ENCODE measurements at places on chromosomes 3 and 15.

- no peaks in the 10 kb centered on the region for H3K27me3 ChIP-seq
- H3K27ac ChIP-seq, result no peak overlapping the region
- no peak overlapping the region for H3K4me3 ChIP-seq
- no peaks in the 10 kb centered on the region for H3K36me3 ChIP-seq
- no peak for DNase-seq
- peaks cover 12% of the 10 kb centered on the region for H3K4me1 ChIP-seq
Measured at GRCh38 chr3:150170852-150171520, 200.3 kb upstream of the PFN2 start.

DNA sequence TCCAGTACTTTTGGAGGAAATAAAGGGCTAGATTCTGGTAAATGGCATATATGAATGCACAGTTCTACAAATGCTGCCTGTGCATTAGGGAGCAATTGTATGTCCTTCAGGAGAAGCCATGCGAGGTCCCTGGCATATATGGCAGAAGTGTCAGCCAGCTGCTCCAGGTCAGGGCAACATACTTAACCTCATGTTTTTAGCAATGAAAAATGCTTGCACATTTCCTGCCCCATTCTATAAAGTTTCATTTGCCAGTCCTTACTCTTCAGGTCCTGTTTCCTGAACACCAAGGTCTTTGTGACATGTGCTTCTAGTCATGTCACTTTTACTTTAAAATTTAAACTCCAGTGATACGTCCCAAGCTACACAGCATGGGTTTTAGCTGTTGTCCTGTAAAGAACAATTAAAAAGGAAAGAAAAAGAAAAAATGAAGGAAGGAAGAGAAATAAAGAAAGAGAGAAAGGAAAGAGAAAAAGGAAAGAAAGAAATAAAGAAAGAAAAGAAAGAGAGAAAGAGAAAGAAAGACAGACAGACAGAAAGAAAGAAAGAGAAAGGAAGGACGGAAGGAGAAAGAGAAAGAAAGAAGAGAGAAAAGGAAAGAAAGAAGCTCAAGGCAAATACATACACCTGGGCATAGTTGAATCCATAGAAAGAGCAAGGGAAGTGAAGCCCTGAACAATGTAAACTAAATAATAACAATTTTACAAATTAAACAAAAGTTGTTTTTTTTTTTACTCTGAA lies 20.1 kb upstream of the PTX3 start:
- no peak overlapping the region for H3K27ac ChIP-seq
- no peak for DNase-seq
- H3K4me3 ChIP-seq, result no peak overlapping the region
- H3K4me1 ChIP-seq, result no peaks in the 10 kb centered on the region
- no peaks in the 10 kb centered on the region for H3K36me3 ChIP-seq
- H3K27me3 ChIP-seq, result no peaks in the 10 kb centered on the region

GRCh38 chr3:65483480-65483879 lies 555.2 kb downstream of the MAGI1 start:
- peak; percentile 88 for DNase-seq
- peak overlapping the region; percentile 58 for H3K27ac ChIP-seq
- H3K27me3 ChIP-seq, result no peaks in the 10 kb centered on the region
- H3K36me3 ChIP-seq, result no peaks in the 10 kb centered on the region
- H3K4me1 ChIP-seq, result peaks cover 45% of the 10 kb centered on the region

DNA sequence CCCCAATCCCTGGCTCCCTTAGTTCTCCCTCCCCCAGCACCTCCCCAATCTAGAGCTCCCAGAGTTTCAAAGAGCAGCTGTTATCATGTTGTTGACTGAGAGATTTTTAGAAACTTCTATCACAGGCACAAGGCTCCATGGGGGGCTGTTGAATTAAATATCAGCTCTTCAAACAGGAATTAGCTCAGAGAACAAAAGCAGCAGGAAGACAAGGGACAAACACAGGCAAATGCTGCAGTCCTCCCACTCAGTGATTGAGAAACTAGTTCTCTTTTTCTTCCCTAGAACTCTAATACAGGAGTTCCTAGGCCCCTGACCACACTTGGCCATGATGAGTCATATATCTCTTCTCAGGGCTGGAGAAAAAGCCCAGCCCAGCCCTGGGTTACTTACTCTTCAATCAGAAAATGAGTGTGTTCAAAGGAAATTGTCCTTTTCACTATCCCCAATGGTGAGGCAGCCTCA lies 262.1 kb downstream of the IGSF11 start:
- DNase-seq, result no peak
- no peaks in the 10 kb centered on the region for H3K27me3 ChIP-seq
- no peak overlapping the region for H3K27ac ChIP-seq
- no peaks in the 10 kb centered on the region for H3K36me3 ChIP-seq
- H3K4me3 ChIP-seq, result no peak overlapping the region

GRCh38 chr3:196948442-196949284 lies 6.3 kb upstream of the NCBP2 start:
- no peaks in the 10 kb centered on the region for H3K36me3 ChIP-seq
- H3K27ac ChIP-seq, result no peak overlapping the region
- H3K4me3 ChIP-seq, result no peak overlapping the region
- no peaks in the 10 kb centered on the region for H3K27me3 ChIP-seq
- DNase-seq, result no peak
- peaks cover 4% of the 10 kb centered on the region for H3K4me1 ChIP-seq

DNA sequence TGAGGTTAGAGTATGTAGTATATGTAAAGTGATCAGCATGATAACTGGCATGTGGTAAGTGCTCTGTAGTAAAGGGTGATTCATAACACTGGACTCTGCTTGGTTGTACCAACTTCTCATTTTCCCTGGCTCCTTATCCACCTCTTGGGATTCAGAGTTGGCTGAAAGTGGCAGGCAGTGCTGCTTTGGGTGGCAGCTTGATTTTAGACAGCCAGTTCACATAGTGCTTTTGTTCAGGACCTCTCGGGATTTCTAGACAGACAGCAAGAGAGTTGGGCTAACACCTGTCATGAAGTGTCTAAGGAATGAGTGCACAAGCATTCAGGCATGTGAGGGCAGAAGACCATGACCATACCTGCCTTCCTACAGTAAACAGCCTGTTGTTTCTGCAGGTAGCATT lies 69.0 kb downstream of the RBM6 start:
- H3K36me3 ChIP-seq, result no peaks in the 10 kb centered on the region
- peak; percentile 46 for DNase-seq
- no peak overlapping the region for H3K4me3 ChIP-seq
- H3K4me1 ChIP-seq, result no peaks in the 10 kb centered on the region

DNA sequence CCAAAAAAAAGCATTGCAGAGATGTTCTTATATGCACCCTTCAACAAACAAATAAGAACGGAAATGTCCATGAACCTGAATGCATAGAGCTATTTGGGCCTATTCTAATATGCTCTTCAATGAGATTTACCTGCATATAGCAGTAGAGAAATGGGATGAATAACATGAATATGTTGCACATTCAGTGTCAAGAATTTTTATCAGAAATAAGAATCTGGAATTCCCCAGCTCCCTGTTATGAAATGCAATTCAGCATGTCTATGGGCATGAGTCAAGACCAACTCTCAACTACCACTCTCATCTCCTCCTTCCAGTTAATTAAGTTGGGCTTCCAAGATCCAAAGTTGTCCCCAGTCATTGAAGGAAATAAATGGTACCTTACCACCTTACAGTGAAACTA lies 133.7 kb upstream of the ALCAM start:
- no peaks in the 10 kb centered on the region for H3K36me3 ChIP-seq
- H3K27ac ChIP-seq, result no peak overlapping the region
- H3K27me3 ChIP-seq, result no peaks in the 10 kb centered on the region
- DNase-seq, result no peak
- no peak overlapping the region for H3K4me3 ChIP-seq

DNA sequence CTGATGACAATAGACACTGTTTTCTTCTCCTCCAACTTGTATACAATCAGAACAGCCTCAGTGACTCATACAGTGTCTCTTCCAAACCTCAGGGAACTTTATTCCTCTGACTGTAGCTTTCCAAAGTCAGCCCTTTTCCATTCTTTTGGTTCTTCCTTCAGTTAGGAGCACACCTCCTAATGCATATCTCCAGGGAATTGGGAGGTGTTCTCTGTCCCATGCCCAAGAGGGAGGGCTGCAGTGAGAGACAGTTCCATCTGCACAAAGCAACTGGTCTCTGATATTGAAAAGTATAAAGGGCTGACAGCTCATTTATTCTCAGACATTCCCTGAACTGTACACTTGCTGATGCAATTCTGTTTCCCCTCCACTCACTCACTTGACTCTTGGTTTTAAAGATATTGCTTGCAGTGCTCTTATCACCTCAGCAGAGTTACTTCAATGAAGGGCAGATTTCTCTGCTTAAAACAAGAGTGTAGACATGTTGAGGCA lies 337.8 kb upstream of the TBC1D5 start:
- H3K27ac ChIP-seq, result no peak overlapping the region
- no peaks in the 10 kb centered on the region for H3K4me1 ChIP-seq
- no peak for DNase-seq

- peak; percentile 2 for DNase-seq
- H3K36me3 ChIP-seq, result no peaks in the 10 kb centered on the region
- no peaks in the 10 kb centered on the region for H3K4me1 ChIP-seq
- H3K4me3 ChIP-seq, result no peak overlapping the region
- no peak overlapping the region for H3K27ac ChIP-seq
Measured at GRCh38 chr3:152737021-152737908, 97.7 kb upstream of the P2RY1 start.

DNA sequence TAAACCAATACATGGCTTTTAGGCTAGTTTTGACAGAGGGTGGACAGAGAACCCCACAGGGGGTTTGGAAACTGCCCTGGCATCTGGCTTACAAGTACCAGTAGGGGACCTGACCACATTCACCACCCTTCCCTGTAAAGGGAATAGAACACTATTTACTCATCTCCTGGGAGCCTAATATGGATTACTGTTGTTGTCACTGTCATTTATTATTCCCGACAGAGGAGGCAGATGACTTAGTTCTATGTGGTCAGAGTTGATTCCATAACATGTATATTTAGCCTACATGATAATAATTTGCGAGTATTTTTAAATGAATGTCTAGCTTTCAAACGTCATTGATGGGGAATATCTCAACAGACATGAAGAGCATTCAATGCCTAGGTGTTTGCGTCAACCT lies 15.9 kb downstream of the ZBTB38 start:
- peak overlapping the region; percentile 69 for H3K27ac ChIP-seq
- peaks cover 56% of the 10 kb centered on the region for H3K4me1 ChIP-seq
- no peaks in the 10 kb centered on the region for H3K36me3 ChIP-seq
- no peaks in the 10 kb centered on the region for H3K27me3 ChIP-seq
- no peak overlapping the region for H3K4me3 ChIP-seq

DNA sequence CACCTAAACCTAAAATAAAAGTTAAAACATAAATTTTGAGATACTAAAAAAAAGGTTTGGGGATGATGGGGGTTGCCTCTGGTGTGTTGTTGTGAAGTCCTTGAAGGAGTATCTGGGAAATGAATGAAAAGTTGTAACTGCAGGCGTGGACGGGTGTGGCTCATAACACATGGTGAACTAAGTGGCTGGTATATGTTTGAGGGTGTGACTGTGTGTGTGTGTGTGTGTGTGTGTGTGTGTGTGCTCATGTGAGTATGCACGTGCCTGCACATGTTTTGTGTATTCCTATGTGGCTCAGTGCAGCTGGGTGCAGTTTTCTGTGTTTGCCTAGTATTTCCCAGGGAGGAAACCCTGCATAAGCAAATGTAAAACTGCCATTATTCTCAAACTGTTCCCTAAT lies 229.9 kb upstream of the TRIM42 start:
- H3K4me3 ChIP-seq, result no peak overlapping the region
- no peaks in the 10 kb centered on the region for H3K27me3 ChIP-seq
- H3K27ac ChIP-seq, result no peak overlapping the region
- H3K36me3 ChIP-seq, result no peaks in the 10 kb centered on the region

- H3K27ac ChIP-seq, result no peak overlapping the region
- H3K36me3 ChIP-seq, result no peaks in the 10 kb centered on the region
- H3K4me3 ChIP-seq, result no peak overlapping the region
- no peaks in the 10 kb centered on the region for H3K4me1 ChIP-seq
Measured at GRCh38 chr3:58679974-58680666, 13.5 kb upstream of the FAM3D start.

- peaks cover 78% of the 10 kb centered on the region for H3K4me1 ChIP-seq
- DNase-seq, result peak; percentile 89
- peak overlapping the region; percentile 87 for H3K27ac ChIP-seq
- H3K36me3 ChIP-seq, result no peaks in the 10 kb centered on the region
Measured at GRCh38 chr3:42746455-42747450, 26.3 kb downstream of the CCDC13 start.

- H3K4me3 ChIP-seq, result no peak overlapping the region
- H3K4me1 ChIP-seq, result peaks cover 5% of the 10 kb centered on the region
- peaks cover 32% of the 10 kb centered on the region for H3K36me3 ChIP-seq
- H3K27ac ChIP-seq, result no peak overlapping the region
Measured at GRCh38 chr15:63668601-63669000, 71.4 kb downstream of the FBXL22 start.

DNA sequence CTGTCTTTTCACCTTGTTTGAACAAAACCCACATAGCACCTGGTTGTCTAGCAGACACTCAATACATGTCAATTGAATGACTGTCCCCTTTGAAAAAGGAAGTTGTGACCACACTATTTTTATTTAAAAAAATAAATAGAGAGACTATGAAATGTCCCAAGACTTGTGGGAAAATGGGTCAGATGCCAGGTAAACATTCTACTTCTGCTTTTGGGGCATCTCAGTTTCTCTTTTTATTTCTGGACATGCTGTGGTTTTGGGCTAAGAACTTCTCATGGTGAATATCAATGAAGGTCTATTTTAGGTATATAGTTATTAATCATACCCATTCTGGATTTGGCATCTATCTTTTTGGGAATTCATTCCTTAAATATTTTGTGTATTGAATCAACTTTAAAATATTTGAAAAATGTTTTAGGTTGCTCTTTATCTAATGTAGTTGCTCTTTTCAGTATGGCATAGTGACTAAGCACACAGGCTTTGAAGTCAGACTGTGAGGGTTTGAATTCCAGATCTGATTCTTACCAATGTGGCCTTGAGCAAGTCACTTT lies 4.4 kb downstream of the TMEM45A start:
- peaks cover under 1% of the 10 kb centered on the region for H3K4me1 ChIP-seq
- no peak for DNase-seq
- H3K4me3 ChIP-seq, result no peak overlapping the region

- H3K4me3 ChIP-seq, result no peak overlapping the region
- no peak for DNase-seq
- no peaks in the 10 kb centered on the region for H3K27me3 ChIP-seq
Measured at GRCh38 chr3:114079761-114080160, 23.2 kb downstream of the QTRT2 start.

GRCh38 chr3:18250991-18251390 lies 174.1 kb downstream of the SATB1 start:
- no peak overlapping the region for H3K27ac ChIP-seq
- H3K4me3 ChIP-seq, result no peak overlapping the region
- H3K27me3 ChIP-seq, result no peaks in the 10 kb centered on the region
- no peaks in the 10 kb centered on the region for H3K36me3 ChIP-seq
- no peaks in the 10 kb centered on the region for H3K4me1 ChIP-seq

- H3K36me3 ChIP-seq, result no peaks in the 10 kb centered on the region
- no peaks in the 10 kb centered on the region for H3K27me3 ChIP-seq
- H3K4me3 ChIP-seq, result no peak overlapping the region
- no peak for DNase-seq
- no peak overlapping the region for H3K27ac ChIP-seq
Measured at GRCh38 chr15:62606376-62607113, 436.0 kb upstream of the TPM1 start.

- no peak overlapping the region for H3K4me3 ChIP-seq
- H3K27ac ChIP-seq, result no peak overlapping the region
- H3K4me1 ChIP-seq, result no peaks in the 10 kb centered on the region
- H3K36me3 ChIP-seq, result no peaks in the 10 kb centered on the region
Measured at GRCh38 chr3:147895509-147895908, 486.3 kb downstream of the ZIC1 start.
